ENCODE measurements at places on chromosomes 5 and 9.

DNA sequence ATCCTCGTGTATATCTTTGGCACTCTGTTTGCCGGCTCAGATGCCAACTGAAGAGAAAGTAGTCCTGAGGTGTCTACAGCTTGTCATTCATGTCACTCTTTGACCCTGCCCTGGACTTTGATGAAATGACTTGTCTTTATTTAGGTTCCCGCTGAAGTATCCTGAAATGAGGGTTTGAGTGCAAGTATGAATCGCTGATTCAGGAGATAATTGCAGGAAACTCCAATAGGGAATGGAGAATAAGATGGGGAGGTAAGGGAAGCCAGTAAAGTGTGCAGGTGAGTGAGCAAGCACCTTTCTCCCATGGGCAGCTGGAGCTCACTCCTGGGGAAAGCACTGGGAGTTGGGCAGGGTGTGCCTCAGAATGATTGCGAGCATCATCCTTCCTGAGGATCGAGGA, 50.3 kb upstream of the ZFR start:
- no peak for DNase-seq

GRCh38 chr9:17881371-17881770, 302.5 kb downstream of the SH3GL2 start:
- DNase-seq, result no peak

DNA sequence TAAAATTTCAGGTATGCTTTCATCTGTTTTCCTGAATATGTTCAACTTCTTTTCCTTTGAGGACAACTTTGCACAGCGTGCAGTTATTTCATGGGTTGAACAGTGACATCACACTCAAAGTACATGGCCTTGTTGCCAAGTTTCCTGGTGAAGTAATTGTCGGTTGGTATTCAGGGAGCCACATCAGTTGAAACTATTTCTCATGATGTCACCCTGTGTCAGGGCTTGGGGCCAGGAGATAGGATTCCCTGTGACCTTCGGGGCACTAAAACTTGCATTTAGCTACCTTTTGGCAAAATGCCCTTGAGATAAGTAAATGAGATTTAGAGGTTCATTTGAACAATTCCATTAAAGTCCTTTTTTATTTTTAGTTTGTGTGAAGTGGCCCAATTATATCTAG, 383.9 kb downstream of the SH3GL2 start:
- no peak for DNase-seq

GRCh38 chr5:31942546-31942945, 231.6 kb downstream of the GOLPH3 start:
- no peak for DNase-seq

- DNase-seq, result no peak
These were observed 222.9 kb upstream of the MEF2C start for GRCh38 chr5:89105836-89106235.

DNA sequence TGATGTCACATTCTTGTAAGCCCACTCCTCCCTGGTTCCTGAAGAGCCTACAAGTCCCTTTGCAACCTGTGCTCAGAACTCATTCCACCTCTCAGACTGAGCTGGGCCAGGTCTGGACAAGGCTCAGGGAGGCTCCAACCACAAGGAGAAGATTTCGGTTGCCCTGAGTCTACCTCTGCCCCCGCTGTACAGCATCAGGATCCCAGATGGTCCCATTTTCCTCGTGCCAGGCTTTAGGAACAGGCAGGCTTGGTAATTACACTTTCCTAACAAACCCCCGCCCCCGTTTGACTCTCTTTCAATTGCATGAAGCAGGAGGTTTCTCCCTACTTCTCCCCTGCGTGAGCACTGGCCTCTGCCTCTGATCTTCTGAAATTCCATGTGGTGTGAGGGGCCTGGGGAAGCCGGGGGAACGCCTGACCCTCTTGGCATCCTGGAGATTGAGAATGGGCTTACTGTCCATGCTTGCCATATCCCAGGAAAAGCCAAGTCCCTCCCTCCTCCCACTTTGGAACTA, 86.9 kb upstream of the CTNNA1 start:
- no peak for DNase-seq

DNA sequence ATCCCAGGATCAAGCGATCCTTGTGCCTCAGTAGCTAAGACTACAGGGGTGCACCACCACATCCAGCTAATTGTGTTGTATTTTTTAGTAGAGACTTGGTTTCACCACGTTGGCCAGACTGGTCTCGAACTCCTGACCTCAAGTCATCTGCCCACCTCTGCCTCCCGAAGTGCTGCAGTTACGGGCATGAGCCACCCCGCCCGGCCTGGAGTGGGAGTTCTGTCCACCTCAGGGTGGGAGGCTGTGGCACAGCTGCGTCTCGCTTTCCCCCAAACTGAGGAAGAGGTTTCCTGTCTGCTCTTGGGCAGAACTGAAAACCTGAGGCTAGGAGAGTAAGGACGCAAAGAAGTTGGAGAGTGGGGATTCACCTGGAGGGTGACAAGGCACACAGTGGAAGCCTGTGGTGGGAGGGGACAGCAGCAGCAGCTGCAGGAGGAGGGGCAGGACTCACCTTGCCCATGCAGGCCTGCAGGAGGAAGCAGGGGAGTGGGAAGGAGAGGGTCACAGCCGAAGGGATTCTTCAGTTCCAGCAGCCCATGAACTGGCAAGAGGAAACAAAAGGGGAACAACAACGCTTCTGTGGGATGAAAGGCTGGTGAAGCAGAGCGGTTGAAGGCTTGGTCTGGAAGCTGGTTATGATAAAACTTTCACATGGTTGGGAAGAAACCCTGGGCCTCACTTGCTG, 181.4 kb downstream of the GAS1 start:
- no peak for DNase-seq

- DNase-seq, result no peak
These were observed 107.2 kb upstream of the ZNF462 start for GRCh38 chr9:106755736-106756135.

GRCh38 chr9:109063760-109064159, 50.5 kb upstream of the CTNNAL1 start:
- no peak for DNase-seq

DNA sequence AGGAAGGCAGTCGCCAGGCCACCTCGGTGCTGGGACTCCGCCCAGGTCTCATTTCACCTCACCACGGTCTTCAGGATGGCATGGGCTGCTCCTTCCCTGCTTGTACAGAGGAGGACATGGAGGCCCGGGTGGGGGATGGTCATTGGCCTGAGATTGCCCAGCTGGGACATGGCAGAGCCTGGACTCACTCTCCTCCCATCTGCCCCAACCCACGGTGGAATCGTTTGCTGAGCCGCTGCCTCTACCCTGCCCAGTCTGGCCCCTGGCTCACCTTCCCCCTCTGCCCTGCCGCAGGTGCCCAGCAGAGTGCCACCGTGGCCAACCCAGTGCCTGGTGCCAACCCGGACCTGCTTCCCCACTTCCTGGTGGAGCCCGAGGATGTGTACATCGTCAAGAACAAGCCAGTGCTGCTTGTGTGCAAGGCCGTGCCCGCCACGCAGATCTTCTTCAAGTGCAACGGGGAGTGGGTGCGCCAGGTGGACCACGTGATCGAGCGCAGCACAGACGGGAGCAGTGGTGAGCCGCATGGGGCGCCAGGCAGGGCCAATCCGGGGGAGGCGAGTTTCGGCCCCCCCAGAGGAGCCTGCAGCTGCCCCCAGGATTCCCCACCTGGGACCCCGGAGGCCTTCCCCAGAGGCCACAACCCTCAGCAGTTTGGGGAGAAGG, 36.7 kb downstream of the HK3 start:
- no peak for DNase-seq

- no peak for DNase-seq
These were observed 2.8 kb upstream of the TBCA start for GRCh38 chr5:77778881-77779438.

GRCh38 chr9:14402583-14402982, 88.6 kb upstream of the NFIB start:
- no peak for DNase-seq

DNA sequence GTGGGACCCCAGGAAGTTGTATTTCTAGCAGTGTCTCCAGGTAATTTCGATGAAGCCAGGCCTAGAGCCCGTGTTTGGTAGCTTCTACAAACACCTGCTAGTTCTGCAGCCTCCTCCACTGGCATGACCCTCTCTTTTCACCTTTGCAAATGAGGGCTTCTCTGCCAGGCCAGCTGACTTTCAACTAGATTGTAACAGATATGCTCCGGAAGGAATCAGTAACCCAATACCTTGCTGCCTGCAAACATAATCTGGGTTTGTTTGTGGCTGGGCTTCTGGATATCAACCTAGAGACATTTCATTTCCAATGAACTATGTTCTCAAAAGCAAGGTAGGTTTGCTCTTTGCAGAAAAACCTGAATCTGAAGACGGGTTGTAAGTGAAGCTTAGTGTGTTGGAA, 354.8 kb downstream of the DMRT2 start:
- no peak for DNase-seq

GRCh38 chr5:40355846-40356245, 323.9 kb upstream of the PTGER4 start:
- no peak for DNase-seq

- no peak for DNase-seq
These were observed 72.5 kb downstream of the MRPS30 start for GRCh38 chr5:44881266-44881665.

DNA sequence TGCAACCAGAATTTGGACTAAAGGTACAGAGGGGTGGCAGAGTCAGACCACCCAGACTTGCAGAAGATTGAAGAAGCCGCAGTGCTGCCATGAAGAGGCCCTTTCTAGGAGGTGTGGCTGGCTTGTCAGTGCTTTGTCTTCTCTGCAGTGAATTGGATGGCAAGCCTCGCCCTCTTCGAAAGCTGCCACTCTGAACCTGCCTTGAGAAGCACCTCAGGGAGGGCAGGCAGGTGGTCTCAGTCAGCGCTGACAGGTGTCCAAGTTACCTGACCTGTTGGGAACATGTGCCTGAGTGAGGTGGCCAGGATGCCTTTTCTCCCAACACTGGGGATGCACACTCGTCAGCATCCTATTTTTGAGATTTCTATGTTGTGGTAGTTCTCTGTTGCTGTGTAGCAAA, 6.2 kb downstream of the TENT4A start:
- DNase-seq, result no peak

GRCh38 chr5:54384356-54384933, 71.1 kb upstream of the HSPB3 start:
- DNase-seq, result no peak
